Fibroblast of pulmonary artery (primary cell): ENCODE measurements at places on chromosomes 7 and 10.

DNA sequence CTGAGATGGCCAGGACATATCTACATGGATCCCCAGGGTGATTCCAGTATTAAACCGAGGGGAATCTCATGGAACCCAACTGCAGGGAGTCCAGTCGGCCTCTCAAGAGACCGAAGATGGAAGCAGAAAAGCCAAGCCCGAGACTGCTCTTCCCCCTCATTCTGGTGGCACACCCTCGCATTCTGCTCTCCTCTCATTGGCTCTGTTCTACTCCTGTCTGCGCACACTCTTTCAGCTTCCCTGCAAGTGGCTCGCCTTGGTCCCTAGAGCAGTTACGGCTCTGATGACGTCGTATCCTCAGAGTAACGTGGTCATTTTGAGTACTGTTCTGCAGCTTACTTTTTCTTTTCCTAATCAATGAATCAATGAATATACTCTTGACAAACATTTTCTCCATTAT is 72.6 kb upstream of the RHEB start:
- no peak for DNase-seq

- peak; percentile 73 for DNase-seq
These were observed 94.4 kb upstream of the SEMA3C start for GRCh38 chr7:81013083-81013817.

DNA sequence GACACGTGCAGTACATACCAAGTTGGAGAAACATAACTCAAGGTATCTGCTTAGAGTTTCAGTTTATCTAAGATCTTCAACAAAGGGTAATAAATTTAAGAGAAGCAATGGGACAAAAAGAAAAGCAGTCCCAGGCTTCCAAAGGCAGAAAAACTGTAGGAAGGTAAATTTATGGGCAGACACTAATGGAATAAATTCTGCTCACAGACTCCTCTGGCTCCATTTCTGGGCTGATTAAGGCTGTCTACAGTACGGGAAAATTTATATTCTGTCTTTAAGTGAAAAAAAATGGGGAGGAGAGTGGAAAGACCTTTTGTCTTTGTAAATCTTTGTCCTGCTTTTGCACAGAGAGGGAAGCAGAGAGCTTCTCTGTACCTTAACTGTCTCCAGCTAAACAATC is 587.5 kb upstream of the IGFBP3 start:
- no peak for DNase-seq

- no peak for DNase-seq
These were observed 13.0 kb upstream of the ACBD5 start for GRCh38 chr10:27253576-27253975.

DNA sequence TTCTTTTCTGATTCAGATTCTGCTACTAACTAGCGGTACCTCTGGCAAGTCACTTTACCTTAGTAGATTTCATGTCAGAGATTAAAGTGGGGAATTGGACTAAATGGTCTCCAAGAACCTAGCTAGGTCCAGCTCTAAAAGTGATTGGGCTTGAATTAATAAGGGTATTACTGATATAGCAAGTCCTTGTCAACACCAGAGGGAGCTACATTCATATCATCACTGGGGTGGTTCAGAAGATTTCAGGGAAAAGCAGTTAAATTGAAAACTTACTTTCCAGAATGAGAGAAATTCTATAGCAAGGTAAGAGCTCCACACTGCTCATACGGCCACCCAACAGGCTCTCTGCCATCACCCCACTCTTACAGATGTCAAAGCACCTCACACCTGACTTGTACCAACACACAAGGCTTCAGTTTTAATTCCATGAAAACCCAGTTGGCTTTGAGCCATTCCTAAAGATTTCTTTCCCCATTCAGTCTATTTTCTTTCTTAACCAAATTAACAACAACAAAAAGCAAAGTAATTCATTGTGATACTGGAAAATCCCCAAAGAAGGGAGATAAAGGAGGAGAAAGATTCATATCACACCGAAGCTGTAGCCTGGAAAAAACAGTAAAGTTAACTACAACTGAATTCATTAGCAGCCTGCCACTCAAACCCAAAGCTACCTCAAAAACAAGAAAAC is 38.0 kb upstream of the SPOCK2 start:
- DNase-seq, result peak; percentile 85

GRCh38 chr10:131972474-131973071 is 9.2 kb downstream of the BNIP3 start:
- DNase-seq, result peak; percentile 59

DNA sequence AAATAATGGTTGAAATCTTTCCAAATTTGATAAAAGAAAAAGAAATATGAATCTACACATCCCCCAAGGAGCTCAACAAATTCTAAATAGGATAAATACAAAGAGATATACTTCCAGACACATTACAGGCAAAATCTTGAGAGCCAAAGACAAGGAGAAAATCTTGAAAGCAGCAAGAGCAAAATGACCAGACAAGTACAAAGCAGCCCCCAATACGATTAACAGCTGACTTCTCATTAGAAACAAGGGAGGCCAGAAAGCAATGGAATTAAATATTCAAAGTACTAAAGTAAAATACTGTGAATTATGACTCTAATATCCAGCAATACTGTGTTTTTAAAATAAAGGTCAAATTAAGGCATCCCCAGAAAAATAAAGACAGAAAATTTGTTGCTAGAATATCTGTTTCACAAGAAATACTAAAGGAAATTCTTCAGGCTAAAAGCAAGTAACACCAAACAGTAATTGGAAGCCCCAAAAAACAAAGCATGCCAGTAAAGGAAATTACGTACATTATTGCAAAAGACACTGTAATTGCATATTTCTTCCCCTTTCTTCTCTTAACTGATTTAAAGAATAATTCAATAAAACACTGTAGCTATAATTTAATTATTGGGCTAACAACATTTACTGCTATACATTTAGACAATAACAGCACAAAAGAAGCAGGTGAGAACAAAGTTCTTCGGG is 36.4 kb downstream of the ZNF438 start:
- DNase-seq, result no peak

- peak; percentile 16 for DNase-seq
These were observed 411.4 kb downstream of the TNS3 start for GRCh38 chr7:47170516-47170915.

GRCh38 chr10:22003964-22004281 is 393 bp upstream of the DNAJC1 start:
- DNase-seq, result no peak

DNA sequence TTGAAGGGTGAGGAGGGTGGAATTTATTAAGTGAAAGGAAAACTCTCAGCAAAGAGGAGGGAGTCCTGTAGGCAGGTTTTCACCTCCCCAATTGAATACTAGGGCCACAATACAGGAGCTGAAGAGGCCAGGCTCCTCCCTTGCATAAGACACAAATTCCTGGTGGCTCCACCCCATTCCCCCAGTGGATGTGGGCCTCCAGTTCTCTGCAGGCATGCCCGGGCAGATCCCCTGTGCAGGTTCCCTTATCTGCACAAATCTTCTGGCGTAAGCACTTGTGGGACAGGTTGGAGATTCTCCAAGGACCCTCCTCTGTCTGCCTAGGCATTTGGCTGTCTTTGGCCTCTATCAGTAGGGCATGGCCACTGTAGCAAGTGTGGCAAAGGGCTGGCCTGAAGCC is 847.1 kb upstream of the MBL2 start:
- DNase-seq, result no peak

DNA sequence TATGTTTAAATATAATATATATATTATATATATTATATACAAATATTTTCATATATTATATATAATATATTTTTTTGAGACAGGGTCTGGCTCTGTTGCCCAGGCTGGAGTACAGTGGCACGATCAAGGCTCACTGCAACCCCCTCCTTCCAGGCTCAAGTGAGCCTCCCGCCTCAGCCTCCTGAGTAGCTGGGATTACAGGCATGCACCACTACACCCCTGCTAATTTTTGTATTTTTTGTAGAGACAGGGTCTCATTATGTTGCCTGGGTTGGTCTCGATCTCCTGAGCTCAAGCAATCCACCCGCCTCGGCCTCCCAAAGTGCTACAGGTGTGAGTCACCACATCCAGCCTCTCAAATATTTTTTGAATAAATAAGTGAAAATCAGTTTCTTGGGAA is 215.5 kb downstream of the GATA3 start:
- DNase-seq, result no peak

DNA sequence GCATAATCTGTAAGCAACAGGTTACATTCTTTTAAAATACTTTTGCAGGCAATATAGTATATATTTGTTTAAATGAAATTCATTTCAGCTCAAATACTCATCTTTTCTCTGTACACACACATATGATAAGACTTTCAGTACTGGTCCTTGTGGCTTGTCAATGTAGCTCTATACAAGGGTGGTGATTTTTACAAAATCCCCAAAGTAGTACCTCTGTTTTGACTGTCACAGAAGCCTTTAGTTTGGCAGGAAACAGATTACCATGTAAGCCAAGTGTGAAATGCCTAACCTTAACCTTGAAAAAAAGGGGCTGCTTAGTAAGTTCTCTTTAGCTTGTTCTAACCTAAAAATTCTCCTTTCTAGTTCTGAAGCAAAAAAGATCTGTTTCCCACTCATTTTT is 87.9 kb downstream of the KCND2 start:
- no peak for DNase-seq

DNA sequence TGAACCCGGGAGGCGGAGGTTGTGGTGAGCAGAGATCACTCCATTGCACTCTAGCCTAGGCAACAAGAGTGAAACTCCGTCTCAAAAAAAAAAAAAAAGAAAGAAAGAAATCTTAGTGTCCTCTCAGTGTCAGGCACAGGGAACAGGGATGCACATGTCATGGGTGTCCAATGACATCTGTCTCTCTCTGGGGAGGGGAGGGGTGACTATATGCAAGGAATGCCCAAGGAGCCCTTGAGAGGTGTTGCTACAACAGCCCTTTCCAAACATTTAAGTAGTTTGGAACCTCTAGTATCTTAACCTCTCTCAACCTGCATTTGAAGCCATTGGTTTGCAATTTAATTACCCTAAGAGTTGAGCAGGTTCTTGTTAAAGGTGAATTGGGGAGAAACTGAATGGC is 28.9 kb downstream of the PDLIM1 start:
- DNase-seq, result no peak

GRCh38 chr7:133830081-133830480 is 297.1 kb upstream of the LRGUK start:
- no peak for DNase-seq
